Suprapubic skin (tissue), 4 donors: ENCODE measurements at places on chromosomes 3 and 15. TPM values are rescaled to one million over a fixed set of nuclear protein-coding genes. Genes with fewer than 3 reads are reported as not detected.
A peak's percentile ranks its signal among the peaks of the same experiment; 100 is the strongest.

CLDN1 gene
- 653 TPM for total RNA-seq

SCN11A gene
- total RNA-seq: 0.11 TPM

SEMA3G gene
- total RNA-seq: 29.3 TPM

ERC2 gene
- not detected for total RNA-seq

LYZL4 gene
- not detected for total RNA-seq

GABRR3 gene
- not detected for total RNA-seq

MAN2A2 gene
- 91.9 TPM for total RNA-seq

GATM gene
- 184 TPM for total RNA-seq

CISH gene
- total RNA-seq: 12.8 TPM

TMCO5A gene
- total RNA-seq: not detected

CLDN16 gene
- 2.5 TPM for total RNA-seq

SYNPR gene
- not detected for total RNA-seq

ACTRT3 gene
- 0.60 TPM for total RNA-seq

DUT gene
- total RNA-seq: 69.4 TPM

GRCh38 chr15:94395640-94396039 lies 164.3 kb downstream of the MCTP2 start:
- no peak for DNase-seq

GRCh38 chr15:62047282-62047827 lies 12.9 kb downstream of the VPS13C start:
- no peak for DNase-seq

- DNase-seq: no peak
Observed at GRCh38 chr15:76253691-76254473, 57.4 kb downstream of the ETFA start.

DNA sequence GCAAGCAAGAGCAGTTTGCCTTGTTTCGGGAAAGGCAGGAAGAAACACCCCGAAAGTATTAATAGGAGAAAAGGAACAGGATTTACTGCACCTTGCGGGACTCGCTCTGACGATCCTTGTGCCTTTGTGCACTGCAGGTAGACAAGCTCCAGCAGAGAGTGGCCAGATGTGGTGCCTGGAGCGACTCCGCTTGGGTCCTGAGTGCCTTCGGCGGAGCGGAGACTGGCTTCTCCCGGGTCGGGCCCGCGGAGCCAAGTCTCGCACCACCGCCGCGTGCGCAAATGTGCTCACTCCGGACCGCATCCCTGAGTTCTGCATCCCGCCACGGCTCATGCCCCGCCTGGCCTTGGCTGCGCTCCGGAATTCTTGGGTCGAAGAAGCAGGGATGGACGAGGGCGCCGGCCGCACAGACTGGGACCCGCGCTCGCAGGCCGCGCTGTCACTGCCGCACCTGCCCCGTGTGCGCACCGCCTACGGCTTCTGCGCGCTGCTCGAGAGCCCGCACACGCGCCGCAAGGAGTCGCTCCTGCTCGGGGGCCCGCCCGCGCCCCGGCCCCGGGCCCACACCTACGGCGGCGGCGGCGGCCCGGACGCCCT lies 769 bp downstream of the C2CD4A start:
- DNase-seq: no peak

DNA sequence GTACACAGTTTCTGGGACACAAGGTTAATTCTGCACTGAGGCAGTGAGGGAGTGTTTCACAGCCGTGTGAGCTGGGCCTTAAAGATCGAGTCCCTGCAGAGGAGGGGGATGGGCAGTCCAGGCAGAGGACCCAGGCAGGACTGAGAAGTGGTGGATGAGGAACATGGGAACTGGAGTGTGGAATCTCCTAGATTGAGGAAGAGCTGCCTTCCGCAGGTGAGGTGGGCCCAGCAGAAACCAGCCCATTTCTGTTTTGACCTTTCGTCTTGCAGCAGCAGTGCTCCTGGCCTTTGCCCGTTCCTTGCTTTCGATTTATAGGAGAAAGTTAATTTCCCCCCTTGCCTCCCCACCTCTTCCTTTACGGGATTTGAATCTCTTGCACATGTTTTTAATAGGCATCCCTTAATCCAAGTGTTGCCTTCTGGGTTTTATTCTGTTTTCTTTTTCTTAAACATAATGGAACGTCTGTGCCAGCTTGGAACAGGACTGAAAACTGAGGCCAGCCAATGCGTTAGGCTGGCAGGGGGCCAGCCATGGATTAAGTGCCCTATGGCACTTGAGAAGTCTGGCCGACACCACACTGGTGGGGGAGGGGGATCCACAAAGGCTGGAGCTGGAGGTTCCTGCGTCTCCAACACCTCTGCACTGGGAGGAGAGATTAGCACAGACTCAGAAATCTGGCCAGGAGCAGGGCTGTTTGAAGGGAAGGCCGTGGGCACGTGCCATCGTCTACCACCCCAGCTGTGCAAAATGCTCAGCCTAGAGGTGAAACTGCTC lies 78.1 kb downstream of the AAGAB start:
- DNase-seq: peak; percentile 58

GRCh38 chr3:170745211-170745718 lies 124.7 kb downstream of the RPL22L1 start:
- no peak for DNase-seq

DNA sequence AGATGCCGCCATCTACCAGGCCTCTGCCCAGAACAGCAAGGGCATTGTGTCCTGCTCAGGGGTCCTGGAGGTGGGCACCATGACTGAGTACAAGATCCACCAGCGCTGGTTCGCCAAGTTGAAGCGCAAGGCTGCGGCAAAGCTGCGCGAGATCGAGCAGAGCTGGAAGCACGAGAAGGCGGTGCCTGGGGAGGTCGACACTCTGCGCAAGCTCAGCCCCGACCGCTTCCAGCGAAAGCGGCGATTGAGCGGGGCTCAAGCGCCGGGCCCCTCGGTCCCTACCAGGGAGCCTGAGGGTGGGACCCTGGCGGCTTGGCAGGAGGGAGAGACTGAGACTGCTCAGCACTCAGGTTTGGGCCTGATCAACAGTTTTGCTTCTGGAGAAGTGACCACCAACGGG lies 22.6 kb downstream of the ALPK3 start:
- DNase-seq: peak; percentile 51

- no peak for DNase-seq
Observed at GRCh38 chr3:99561056-99561455, 77.3 kb upstream of the COL8A1 start.

DNA sequence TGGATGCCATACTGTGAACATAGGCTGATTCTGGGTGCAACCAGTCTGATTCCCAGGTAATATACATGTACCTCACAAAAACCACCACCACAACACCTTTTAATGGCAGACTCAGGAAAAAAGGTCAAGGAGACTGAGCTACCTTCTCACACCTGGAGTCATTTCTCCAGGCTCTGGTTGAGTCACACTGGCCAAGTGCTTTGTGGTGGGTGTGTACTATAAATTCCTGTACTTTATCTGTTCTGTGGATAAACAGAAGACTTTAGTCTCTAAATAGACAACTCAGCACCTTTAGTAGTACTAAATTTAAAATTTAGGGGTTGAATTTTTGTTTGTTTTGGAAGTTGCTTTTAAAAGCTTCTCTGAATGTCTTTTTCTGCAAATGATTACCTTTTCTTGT lies 46.7 kb downstream of the TOP2B start:
- no peak for DNase-seq

- DNase-seq: no peak
Observed at GRCh38 chr3:43435706-43436105, 149.4 kb downstream of the SNRK start.

- DNase-seq: no peak
Observed at GRCh38 chr15:92494806-92495336, 101.2 kb downstream of the ST8SIA2 start.

GRCh38 chr3:120368172-120368571 lies 19.0 kb upstream of the LRRC58 start:
- DNase-seq: no peak

DNA sequence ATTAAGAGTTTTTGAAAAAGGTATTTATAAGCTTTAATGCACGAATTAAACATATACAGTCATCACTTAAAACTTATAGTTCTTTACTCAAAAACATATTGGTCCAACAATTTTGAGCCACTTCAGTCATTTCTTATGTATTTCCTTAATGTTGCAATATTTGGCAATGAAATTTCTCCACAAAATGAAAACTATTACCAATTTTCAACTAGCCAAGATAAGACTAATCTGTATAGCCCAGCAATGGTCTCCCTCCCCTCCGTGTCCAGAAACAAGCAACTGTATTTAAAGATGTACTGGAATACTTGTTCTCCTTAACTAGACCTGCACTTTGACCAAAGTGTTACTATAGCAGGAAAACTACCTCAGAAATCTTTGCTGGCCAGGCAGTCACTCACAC lies 9.2 kb downstream of the ARF4 start:
- no peak for DNase-seq

- DNase-seq: no peak
Observed at GRCh38 chr3:76930712-76931111, 109.2 kb upstream of the ROBO2 start.

DNA sequence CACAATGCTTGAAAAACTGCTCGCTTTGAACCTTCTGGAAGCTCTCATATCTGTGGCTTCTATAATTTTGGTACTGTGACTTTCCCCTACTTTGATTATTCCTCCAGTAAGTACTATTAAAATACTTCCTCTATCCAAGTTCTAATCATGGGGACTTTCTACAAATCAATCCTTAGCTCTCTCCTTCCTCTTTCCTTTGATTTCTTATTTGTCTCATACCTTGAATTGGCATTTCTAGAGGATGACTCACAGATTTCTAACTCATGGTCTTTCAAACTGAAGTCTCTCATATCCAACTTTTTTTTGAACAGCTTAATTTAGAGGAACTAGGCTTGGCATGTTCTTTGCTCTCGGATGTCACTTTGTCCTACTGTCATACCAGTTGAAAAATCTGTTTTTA lies 241.8 kb downstream of the TBC1D5 start:
- DNase-seq: no peak

GRCh38 chr15:32029409-32029861 lies 880 bp upstream of the CHRNA7 start:
- no peak for DNase-seq

DNA sequence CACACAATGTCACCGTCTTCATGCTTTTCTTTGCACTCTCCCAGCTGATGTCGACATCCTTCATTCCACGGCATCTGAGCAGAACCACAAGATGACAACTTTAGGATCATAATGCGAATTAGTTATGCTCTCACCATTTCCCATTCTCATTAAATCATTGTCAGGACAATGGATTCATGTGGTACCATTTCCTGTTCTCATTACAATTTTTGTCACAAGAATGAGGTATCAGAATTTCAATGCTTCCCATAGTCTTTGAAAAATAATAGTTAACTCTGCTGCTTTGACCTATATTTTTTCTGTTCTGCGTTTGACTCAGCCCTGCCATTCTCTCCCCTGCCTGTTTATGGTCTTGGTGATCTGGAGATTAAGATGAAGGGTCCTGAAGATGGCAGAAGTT lies 175.7 kb upstream of the MDFIC2 start:
- DNase-seq: no peak

GRCh38 chr3:56940321-56940720 lies 120.1 kb upstream of the SPATA12 start:
- DNase-seq: no peak

DNA sequence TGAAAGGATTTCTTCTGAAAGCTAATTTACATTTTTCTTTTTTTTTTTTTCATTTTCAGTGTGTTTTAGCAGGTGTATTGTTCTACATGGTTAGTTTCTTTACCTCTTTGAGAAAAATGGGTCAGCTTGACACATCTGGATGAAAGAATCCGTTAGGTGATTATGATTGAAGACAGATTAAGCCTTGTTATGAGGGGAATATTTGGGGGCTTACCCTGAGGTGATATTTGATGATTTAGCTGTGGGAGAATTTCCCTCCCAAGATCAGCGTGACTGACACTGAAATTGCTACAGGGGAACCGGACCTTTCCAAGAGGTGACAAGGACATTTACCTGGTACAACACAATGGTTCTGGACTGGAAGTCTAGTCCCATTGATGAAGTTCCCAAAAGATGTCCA lies 147.5 kb downstream of the NFKBIZ start:
- no peak for DNase-seq

DNA sequence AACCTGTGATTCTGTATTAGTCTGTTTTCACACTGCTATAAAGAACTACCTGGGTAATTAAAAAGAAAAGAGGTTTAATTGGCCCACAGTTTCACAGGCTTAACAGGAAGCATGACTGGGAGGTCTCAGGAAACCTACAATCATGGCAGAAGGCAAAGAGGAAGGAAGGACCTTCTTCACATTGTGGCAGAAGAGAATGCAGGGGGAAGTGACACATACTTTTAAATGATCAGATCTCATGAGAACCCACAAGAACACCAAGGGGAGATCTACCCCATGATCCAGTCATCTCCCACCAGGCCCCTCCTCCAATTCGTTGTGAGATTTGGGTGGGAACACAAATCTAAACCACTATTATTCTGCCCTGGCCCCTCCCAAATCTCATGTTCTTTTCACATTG lies 6.1 kb downstream of the ZKSCAN7 start:
- DNase-seq: no peak

- no peak for DNase-seq
Observed at GRCh38 chr3:61627768-61628185, 66.4 kb downstream of the PTPRG start.

DNA sequence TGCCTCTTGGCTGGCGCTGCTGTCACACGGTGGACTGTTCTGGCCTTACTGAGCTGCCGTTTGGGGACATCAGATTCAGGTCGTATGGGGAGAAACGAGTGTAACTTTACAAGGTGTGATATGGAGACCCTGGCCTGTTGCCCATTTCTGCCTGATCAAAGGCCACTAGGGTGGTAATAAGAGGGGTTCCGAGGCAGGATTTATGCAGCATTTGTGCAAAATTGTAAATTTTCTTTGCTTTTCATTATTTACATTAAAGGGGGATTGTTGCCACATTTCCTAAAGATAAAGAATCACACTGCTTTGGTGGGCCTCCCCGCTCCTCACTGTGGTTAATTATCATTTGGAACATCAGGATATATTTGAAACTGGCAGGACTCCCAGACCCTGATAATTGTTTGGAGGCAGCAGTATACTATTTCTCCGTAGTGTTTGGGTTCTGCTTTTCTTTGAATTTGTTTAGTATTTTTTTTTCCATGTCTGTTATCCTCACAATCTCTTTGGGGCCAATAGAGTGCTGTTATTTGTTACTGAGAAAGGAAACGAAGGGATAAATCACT lies 891 bp downstream of the NXPE3 start:
- no peak for DNase-seq
